ENCODE measurements at places on chromosomes 12 and 14. TPM values are rescaled to one million over a fixed set of nuclear protein-coding genes. Genes with fewer than 3 reads are reported as not detected.

DNA sequence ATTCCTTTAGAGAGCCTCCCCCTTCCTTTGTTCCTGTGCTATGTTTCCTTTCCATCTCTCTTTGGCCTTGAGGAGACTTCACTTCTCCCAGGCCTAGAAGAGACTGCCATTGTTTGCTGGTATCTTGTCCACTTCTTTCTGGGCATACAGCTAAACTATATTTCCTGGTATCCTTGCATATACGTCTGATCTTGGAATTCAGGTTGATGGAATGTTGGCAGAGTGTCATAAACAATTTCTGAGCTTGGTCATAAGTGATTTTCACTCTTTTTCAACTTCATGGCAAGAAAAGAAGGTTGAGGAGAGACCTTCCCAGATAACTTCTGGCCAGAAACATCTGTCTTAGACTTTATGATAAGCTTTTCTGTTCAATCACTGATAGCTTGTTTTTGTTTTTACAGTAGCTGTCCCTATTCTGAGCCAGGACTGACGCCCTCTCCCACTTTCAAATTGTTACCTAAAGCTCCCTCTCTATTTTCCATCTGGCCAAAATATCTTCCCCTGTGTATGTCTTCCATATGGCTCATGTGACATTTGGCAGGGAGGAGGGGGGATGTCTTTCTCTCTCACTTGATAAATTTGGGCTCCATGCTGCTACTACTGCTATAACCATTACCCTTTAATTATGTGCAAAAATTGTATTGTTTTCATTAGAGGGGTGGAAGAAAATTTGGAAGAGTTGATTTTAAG is 457.0 kb downstream of the ADAMTS20 start:
- no peaks in the 10 kb centered on the region for H3K36me3 ChIP-seq
- DNase-seq: no peak
- peaks cover 1% of the 10 kb centered on the region for H3K27me3 ChIP-seq
- H3K27ac ChIP-seq: no peak overlapping the region
- H3K4me3 ChIP-seq: no peak overlapping the region
- no peaks in the 10 kb centered on the region for H3K4me1 ChIP-seq

DNA sequence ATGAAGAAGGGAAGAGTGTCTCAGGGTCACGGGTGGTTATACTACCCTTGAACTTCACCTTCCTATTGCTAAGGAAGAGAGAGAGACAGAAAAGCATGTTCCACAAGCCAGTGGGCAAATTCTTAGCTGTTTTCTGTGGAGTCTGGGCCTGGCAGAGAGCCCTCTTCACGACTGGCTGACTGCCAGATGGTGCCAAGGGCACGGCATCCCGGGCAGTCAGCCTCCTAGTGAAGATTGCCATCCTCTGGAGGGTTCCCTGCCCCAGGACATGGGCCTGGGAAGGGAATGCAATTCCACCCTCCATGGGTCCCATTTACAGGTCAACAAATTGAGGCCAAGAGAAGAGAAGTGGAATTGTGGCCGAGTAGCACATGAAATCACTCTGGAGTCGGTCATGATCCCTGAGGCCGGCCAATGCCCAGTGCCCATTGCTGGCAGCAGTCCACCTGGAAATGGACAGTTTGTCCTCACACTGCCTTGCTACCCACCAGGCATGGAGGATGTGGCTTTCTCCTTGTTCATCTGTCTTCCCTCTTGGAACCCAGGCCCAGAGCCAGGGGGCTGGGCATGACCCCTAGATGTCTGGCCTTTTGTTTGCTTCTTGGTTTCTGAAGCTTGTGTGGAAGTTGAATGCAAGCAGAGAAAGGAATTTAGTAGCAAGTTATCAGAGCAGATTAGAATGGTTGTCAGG is 9.9 kb downstream of the TUNAR start:
- no peak overlapping the region for H3K27ac ChIP-seq
- no peaks in the 10 kb centered on the region for H3K4me1 ChIP-seq
- peaks cover 32% of the 10 kb centered on the region for H3K27me3 ChIP-seq
- H3K4me3 ChIP-seq: no peak overlapping the region
- DNase-seq: no peak

GRCh38 chr12:131151558-131152345 is 198.0 kb downstream of the ADGRD1 start:
- peaks cover 34% of the 10 kb centered on the region for H3K27me3 ChIP-seq
- H3K4me1 ChIP-seq: no peaks in the 10 kb centered on the region
- no peak for DNase-seq

DNA sequence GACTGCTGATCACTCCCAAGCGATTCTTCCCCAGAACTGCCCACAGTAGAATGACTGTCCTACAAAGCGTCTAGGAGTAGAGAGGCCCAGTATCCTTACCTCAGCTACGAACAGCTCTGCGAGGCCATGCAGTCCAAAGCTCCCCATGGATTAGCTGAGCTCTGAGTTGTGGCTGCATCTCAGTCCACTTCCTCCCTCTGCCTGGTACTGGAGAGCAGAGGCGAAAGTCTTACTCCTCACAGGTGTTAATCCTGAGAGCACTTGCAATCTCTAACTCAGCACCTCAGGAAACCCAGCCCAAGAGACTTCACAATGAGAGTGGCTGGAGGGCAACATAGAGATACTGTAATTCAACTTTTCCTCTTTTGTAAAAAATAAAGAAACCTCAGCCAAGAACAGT is 493.1 kb downstream of the BCAT1 start:
- H3K36me3 ChIP-seq: no peaks in the 10 kb centered on the region
- no peaks in the 10 kb centered on the region for H3K4me1 ChIP-seq
- no peaks in the 10 kb centered on the region for H3K27me3 ChIP-seq
- H3K27ac ChIP-seq: no peak overlapping the region
- DNase-seq: no peak

GRCh38 chr12:30792648-30793499 is 38.1 kb upstream of the CAPRIN2 start:
- H3K27me3 ChIP-seq: peaks cover 31% of the 10 kb centered on the region
- no peaks in the 10 kb centered on the region for H3K36me3 ChIP-seq
- DNase-seq: no peak
- no peak overlapping the region for H3K4me3 ChIP-seq
- no peak overlapping the region for H3K27ac ChIP-seq

- DNase-seq: no peak
- peaks cover 47% of the 10 kb centered on the region for H3K4me1 ChIP-seq
- H3K36me3 ChIP-seq: peaks cover 4% of the 10 kb centered on the region
- no peaks in the 10 kb centered on the region for H3K27me3 ChIP-seq
- H3K4me3 ChIP-seq: no peak overlapping the region
- peak overlapping the region; percentile 57 for H3K27ac ChIP-seq
These were observed 5.7 kb downstream of the NEDD8 start for GRCh38 chr14:24226473-24226872.

- H3K4me1 ChIP-seq: no peaks in the 10 kb centered on the region
- no peak overlapping the region for H3K4me3 ChIP-seq
- H3K27ac ChIP-seq: no peak overlapping the region
- DNase-seq: no peak
- H3K27me3 ChIP-seq: no peaks in the 10 kb centered on the region
- H3K36me3 ChIP-seq: no peaks in the 10 kb centered on the region
These were observed 176.0 kb upstream of the PLEKHA5 start for GRCh38 chr12:18953505-18953904.

DNA sequence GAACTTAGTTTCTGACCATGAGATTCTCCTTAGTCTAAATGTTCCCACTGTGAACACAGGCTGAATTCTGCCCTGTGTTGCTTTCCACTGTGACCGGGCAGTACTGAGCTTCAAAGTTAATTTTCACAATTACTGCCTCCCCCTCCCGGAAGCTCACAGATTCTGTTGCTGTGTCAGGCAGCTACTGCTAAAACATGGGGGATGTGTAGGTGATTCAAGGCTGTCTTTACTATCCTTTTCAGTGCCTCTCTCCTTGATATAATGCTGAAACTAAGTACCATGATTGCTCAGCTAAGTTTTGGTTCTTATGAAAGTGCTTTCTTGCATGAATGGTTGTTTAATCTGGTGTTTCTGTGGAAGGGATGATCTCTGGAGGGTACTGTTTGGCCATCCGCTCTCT is 428.3 kb upstream of the NOVA1 start:
- H3K4me1 ChIP-seq: no peaks in the 10 kb centered on the region
- H3K27ac ChIP-seq: no peak overlapping the region
- H3K27me3 ChIP-seq: no peaks in the 10 kb centered on the region
- DNase-seq: no peak
- no peaks in the 10 kb centered on the region for H3K36me3 ChIP-seq

The MYO1A gene
- 1.1 TPM for total RNA-seq

The DNAI7 gene
- total RNA-seq: 0.82 TPM

The PTGDR gene
- 0.57 TPM for total RNA-seq
